ENCODE measurements at places on chromosomes 16 and 17.

GRCh38 chr17:17502741-17503565 lies 6.8 kb upstream of the RASD1 start:
- DNase-seq, result no peak

DNA sequence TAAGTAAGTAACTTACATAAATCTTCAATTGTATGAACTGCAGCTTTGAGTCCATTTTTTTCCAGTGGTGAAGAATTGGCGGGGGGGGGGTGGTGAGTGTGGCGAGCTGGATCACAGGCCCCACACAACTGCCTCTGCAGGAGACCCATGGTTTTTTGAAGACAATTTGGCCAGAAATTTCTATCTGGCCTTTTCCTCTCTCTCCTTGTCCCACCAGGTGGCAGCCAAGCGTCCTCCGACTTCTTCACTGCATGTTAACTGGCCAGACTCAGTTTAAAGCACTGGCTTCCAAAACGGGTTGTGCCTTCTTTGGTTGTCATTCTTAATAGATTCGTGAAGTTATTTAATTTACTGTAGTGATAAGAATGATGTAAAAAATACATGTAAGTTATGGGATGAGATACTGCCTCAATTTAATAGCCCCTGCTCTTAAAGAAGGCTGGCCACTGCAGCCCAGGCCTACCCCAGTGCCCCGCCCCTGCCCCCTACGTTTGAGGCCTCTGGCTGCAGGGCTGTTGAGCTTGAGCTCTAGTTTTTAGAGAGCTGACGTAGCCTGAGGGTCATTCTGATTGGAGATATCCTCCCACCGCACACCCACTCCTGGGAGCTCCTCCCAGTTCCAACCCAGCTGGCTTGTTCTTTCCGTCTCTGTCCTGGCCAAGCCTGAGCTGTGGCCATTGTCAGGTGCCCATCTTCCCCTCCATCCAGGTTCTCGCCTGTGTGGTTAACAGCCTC lies 36.4 kb downstream of the AKAP1 start:
- peak; percentile 26 for DNase-seq

DNA sequence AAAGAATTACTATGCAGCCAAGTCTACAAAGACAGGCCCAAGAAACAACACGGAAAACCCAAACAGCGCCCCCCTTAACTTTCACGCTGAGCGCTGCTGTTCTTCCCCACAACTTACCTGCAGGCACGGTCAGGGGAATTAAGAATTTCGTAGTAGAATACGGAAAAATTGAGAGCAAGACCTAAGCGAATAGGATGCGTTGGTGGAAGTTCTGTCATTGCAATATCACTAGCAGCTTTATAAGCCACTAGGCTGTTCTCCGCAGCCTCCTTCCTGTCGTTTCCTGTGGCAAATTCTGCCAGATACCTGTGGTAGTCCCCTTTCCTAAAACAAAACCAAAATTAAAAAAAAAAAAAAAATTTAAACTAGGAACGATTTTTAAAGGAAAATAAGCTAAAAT lies 39.0 kb downstream of the YWHAE start:
- DNase-seq, result no peak

GRCh38 chr16:49986351-49987124 lies 38.5 kb upstream of the CNEP1R1 start:
- peak; percentile 36 for DNase-seq

- no peak for DNase-seq
Observed at GRCh38 chr16:53219371-53219770, 164.6 kb downstream of the CHD9 start.

DNA sequence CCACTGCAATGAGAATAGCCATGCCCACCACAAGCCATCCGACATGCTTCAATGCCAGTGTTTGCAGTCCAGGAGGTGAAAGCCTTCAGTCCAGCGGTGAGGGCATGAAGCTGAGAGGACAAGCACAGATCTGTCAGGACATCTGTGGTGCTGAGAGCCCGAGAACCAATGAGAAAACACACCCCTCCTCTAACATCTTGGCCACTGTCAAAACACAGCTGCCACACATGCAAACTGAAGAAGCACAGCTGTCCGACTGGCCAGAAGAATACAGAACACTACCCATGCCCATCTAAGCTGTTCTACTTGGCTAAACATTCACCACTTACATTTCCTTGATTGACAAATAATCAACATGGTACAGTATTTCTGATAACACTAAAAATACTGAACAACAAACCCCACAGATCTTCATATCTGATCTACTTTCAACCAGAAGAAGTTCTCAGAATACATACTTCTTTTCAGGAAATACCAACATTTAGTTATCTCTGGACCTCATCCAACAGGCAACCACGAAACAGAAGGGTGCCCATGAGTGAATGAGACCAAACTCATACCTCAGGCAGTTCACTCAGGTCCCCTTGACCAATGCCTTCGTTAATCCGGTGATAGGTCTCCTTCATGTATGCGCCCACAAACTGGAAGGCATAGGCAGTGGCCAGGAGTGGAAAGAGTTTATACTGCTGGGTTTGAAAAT lies 10.2 kb upstream of the FBF1 start:
- DNase-seq, result peak; percentile 49

DNA sequence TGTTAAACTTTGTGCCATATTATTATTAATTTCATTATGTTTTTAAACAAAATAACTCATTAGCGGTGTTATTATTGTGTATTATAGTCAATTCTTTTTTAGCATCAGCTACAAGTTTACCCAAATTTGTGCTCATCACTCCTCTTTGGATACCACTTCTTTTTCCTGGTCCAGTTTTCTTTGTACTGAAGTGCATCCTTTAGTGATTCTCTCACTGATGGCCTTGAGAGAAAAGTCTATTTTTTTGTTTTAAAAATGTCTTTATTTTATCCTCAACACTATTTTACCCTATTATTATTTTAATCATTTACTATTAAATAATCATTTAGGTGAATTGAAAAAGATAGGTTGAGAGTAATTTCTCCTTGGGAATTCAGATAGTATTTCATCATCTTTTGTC lies 99.2 kb downstream of the RGS9 start:
- DNase-seq, result no peak

- DNase-seq, result no peak
Observed at GRCh38 chr16:8376430-8376829, 213.9 kb downstream of the TMEM114 start.

- no peak for DNase-seq
Observed at GRCh38 chr17:83175119-83175821, 95.9 kb downstream of the METRNL start.

- DNase-seq, result no peak
Observed at GRCh38 chr17:74490716-74491115, 24.3 kb downstream of the CD300A start.

DNA sequence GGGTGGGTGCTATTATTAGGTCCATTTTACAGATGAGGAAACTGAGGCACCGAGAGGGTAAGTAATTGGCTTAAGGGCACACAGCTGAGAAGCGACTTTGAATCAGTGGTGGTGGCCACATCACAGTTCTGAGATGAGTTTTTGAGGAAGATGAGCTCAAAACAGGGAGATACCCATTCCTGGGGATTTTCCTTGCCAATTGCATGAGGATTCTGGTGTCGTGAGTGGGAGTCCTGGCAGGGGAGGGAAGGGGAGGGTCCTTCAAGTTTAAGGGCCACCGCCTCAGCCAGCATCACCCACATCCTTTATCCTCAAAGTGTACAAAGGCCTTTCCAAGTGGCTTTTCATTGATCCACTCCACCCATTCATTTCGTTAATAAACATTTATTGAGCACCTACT lies 45.3 kb downstream of the IL21R start:
- no peak for DNase-seq

DNA sequence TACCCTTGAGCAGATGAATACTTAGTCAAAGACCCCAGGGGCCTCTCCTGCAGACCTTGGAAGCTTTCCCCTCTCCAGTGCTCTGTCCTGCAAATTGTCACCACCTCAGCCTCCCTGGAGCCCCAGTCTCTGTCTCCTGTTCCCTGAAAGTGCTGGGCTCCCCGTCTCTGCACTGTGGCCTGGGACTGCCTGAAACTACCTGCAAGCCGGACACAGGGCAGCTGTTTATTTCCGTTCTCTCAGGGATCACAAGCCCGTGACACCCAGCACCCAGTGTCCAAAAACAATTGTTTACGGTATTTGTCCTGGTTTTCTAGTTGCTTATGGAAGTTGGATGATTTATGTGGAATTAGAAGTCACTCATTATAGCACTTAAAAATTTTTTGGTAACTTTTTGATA lies 81.6 kb upstream of the CHMP6 start:
- no peak for DNase-seq

DNA sequence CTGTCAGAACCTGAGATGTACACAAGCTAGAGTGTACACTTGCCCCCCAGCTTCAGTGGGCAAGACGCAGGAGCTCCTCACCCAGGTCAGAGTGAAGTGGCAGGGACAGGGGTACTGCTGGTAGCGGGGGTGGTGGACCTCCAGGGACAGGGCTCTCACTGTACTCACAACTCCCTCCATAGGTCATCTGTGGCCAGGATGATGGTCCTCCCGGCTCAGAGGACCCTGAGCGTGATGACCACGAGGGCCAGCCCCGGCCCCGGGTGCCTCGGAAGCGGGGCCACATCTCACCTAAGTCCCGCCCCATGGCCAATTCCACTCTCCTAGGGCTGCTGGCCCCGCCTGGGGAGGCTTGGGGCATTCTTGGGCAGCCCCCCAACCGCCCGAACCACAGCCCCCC lies 2.7 kb downstream of the NXPH3 start:
- no peak for DNase-seq

DNA sequence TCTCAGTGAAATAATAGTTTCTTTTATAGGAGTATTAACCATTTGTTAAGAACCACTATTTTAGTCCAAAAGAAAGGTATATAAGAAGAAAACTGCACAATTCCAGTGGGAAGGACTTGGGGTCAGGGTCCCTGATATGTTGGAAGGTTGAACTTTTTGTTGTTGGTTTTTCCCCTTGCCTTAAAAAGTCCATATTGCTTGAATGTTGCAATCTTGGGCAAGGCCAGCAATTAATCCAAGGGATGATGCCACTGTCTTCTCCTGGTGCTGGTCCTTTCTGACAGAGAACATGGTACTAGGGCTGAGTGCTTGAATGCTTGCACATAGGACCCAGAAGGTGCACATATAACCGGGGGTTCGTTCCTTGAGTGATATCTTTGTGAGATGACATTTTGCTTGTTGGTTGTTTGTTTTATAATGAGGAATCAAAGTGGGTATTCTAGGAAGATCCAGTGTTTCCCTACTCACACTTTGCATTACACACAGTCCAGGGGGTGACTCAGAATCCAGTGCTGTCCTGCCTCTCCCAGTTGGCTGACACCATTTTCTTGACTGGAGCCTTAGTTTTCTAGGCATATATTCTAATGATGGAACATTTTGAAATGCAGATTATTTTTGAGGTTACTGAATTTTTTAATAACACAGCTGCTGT lies 54.9 kb downstream of the SIAH1 start:
- no peak for DNase-seq

DNA sequence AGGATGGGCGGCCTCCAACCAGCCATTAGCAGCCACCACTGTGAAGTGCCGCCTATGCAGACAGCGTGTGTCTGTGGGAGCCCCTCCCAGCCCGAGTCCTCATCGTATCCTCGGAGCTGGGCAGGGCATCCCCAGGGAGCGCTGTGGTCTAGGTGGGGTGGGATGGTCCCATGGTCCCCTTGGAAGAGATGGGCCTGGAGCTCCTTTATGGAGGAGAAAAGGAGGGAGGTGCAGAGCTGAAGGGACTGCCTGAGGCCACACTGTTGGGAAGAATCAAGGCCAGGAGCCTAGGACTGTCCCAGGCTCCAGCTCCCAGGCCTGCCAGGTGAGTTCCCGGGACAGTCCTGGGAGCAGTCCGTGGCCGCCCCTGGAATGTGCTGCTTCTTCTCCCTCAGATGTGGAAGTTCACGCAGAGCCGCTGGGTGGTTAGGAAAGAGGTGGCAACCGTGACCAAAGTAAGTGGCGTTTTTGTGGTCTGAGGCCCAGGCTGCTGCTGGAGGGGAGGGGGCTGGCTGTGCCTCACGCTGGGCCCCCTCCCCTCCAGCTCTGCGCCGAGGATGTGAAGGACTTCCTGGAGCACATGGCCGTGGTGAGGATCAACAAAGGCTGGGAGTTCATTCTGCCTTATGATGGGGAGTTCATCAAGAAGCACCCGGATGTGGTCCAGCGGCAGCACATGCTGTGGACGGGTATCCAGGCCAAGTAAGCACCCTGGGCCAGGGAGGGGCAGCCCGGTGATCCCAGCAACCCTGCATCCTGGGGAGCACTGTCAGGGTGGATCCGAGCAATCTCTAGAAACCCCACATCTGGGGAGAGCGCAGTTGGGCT lies 27.0 kb downstream of the POLR3E start:
- DNase-seq, result no peak

- no peak for DNase-seq
Observed at GRCh38 chr17:62024866-62025265, 40.2 kb downstream of the MED13 start.

All from astrocyte (in vitro differentiated cells and primary cell).